Dorsolateral prefrontal cortex (tissue), 122 donors: ENCODE measurements at places on chromosomes 7 and 10.

DNA sequence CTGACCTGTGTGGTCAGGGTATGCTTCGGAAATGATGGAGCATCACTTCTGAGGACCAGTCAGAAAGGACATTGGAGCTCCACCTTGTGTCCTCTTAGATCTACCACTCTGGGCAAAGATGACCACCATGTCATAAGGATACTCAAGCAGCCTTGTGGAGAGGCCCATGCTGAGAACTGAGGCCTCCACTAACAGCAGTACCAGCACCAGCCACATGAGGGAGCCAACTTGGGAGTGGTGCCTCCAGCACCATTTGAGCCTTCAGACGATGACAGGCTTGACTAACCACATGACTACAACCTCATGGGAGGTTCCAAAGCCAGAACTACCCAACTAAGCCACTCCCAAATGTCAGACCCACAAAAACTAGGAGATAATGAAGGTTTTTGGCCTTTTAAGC, 116.0 kb downstream of the NPTX2 start:
- DNase-seq: no peak

GRCh38 chr7:55569797-55570196, 2.5 kb downstream of the VOPP1 start:
- DNase-seq: no peak

DNA sequence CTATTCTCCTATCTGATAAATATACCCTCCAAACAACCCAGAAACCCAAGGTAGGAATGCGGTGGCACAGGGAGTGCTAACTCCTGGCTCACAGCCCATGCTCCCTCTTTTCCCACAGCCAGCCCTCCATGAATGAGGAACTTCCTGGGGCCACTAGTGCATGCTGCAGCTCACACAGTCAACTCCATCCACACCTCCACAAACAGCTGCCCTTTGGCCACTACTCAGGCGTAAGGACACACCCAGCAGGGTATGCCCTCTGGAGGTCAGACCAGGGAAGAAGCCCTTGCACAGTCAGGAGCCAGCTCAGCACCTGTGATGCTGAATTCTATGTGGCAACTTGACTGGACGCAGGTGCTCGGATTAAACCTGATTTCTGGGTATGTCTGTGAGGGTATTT, 85.2 kb upstream of the PIK3CG start:
- no peak for DNase-seq

DNA sequence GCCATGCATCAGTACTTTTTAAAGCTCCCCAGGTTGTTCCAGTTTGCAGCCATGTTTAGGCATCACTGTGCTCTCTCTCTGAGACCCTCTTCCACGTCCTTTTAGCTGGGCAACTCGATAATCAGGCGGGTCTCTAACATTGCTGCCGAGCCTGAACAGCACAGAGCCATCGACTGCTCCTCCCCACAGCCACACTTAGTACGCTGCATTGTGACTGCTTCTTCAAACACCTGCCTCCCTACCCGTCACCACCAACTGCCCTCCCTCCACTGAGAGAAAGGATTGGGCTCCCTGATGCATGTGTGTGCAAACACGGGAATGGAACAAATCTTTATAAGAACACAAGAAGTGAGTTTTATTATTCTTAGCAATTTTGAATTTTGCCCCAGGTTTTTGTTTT, 11.4 kb upstream of the TACR2 start:
- DNase-seq: no peak

DNA sequence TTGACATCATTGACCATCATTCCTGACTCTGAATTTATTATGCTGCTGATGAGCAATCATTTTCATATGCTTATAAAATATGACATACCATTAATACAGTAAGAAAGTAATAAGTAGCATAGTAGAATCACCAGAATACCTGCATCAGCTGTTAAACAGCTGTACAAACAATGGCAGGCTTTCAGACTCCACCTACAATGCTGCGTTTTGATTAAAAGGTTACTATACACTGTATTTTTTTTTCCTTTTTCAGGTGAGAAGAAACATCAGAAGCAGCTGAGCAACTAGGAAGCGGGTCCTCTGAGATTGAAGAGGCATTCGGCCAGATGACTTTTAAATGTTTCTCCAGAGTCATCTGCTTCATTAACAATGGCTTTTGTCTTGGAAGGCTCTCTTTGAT, 7.1 kb downstream of the ASNS start:
- no peak for DNase-seq

DNA sequence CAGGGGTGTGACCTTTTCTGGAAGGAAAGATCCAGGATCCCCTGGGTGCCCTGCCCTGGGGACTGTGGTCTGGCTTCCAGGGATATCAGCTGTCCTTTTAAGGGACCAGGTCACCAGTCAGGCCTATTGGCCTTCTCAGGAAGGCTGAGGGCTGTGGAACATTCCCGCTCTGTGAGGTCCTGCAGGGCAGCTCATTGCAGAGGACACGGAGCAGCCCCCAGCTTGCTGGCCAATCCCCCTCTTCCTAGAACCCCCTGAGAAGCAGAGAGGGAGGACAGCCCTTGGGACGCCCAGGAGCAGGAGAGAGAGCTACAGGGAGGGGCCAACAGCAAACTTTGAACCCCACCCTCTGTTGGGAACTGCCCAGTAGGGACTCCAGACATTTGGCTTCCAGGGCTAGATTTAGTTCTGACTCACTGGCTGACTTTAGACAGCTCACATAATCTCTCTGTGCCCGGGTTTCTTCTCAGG, 67.9 kb upstream of the COL13A1 start:
- DNase-seq: no peak

GRCh38 chr10:11757821-11758463, 15.8 kb downstream of the ECHDC3 start:
- peak; percentile 89 for DNase-seq
